ENCODE measurements at places on chromosomes 1 and 21.
A peak's percentile ranks its signal among the peaks of the same experiment; 100 is the strongest.

DNA sequence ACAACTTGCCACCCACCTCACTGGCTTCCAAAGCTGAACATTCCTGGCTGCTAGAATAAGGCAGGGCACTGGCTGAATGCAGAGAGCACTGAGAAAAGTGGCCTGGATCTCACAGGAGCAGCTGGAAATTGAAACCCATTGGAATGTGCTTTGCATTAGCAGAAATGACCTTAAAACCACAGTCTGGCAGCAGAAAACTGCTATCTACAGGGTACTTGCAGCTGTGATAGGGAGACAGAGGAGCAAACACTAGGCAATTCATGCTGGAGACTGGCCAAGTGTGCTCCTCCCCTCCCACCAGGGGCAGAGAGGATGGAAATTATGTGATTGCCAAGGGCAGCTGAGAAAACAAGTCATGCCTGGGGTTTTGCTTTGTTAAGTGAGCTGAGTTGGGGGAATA, 47.2 kb downstream of the HSD3B1 start:
- no peak for DNase-seq

DNA sequence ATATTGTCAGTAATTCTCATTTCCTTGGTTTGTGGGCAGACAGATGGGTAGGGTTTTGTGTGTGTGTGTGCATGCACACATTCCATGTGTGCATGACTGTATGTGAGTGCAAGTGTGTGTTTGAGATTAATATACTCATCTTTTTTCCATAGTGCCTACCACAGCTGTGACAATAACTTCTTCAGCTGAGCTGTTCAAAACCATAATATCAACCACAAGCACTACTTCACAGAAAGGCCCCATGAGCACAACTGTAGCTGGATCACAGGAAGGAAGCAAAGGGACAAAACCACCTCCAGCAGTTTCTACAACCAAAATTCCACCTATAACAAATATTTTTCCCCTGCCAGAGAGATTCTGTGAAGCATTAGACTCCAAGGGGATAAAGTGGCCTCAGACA, 149.3 kb downstream of the ADGRL2 start:
- no peak for DNase-seq

- DNase-seq, result no peak
Observed at GRCh38 chr1:65458730-65459396, 38.4 kb downstream of the LEPR start.

DNA sequence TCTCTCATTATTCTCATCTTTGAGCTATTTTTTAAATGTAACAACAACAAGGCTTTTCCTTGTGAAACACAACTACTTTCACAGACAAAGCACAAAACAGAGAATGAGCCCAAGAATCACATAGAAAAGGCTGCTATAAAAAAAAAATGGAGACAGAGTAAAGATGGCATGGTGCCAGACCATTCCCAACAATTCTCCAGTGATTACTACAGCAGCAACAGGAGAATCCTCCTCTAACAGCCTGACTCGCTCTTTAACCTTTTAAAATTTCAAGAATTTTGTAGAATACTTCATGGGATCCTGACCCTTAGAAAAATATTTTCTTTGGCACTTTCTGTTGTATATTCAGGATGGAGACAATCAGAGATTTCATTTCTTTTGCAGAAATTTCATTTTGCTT, 3.8 kb upstream of the BCAS2 start:
- DNase-seq, result no peak

- no peak for DNase-seq
Observed at GRCh38 chr1:62352387-62352786, 33.2 kb upstream of the KANK4 start.

DNA sequence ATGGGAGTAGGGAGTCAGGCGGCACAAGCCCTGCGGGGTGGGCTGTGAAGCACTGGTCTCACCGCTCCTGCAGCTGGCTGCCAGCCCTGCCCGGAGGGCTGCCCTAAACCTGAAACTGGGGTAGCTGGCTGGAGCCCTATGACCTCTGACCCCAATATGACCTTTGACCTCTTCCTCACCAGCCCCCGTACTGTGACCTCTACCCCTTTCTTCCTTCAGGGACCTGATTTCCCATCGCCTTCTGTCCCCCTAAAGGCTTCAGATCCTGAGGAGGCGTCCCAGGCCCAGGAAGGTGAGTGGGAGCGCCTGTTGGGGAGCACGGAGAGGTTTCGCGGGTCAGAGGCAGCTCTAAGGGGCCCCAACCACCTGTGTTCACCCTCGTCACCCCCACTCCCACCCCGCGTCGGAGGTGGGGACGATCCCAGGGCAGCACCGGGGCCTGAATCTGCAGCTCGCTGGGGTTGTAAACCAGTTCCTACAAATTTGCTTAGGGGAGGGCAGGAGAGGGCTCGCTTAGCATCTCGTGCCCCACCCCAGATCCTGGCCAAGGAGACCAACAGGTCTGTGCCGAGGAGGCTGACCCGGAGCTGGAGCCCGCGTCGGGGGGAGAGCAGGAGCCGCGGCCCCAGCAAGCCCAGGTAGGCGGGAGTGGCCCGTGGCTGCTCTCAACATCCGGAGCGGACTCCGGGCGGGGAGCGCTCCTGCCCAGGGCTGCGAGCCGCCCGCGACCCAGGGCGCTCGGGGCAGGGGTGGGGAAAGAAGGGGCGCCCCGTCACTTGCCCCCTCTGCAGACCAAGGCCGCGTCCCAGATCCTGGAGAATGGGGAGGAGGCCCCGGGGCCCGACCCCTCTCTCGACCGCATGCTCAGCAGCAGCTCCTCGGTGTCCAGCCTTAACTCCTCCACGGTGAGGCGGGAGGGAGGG, 7.3 kb downstream of the SYTL1 start:
- DNase-seq, result no peak

GRCh38 chr1:161710560-161710959, 3.5 kb downstream of the FCRLA start:
- DNase-seq, result no peak

GRCh38 chr21:14922980-14923379, 141.8 kb downstream of the NRIP1 start:
- DNase-seq, result no peak

DNA sequence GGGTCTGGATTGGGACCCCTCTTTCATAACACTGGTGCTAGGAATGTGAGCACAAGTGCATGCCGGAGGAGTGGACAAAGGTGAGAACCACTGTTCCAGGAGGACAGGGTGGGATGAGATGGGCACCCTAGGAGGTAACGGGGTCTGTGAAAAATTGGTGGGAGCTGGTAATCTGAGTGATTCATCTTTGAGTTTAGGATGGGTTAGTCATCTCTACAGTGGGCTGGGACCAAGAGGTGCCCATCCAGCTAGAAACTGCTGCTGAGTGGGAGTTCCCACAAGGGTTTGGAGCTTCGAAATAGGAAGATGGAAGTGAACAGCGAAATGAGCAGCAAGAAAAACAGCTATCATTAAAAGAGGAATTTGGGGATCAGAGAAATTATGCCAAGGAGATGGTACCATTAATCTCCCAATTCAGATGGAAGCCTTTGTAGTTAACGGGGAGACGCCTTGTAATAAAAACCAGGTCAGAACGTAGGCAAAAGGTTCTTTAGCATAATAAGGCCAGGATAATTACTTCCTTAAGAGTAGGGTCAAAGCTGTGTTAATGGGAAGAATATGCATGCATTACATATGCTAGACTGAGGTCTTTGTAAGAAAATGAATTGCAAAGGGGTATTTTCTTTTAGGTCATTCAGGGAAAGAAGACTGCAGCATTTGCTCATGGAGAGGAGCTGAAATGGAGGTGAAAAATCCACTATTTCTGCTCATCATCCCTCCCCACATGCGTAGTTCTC, 55.5 kb downstream of the OLFML3 start:
- no peak for DNase-seq

- DNase-seq, result no peak
Observed at GRCh38 chr1:230120921-230121381, 53.9 kb downstream of the GALNT2 start.

GRCh38 chr1:198556971-198557370, 16.5 kb upstream of the ATP6V1G3 start:
- DNase-seq, result no peak

- DNase-seq, result no peak
Observed at GRCh38 chr1:203264052-203264501, 34.6 kb upstream of the CHIT1 start.

GRCh38 chr1:156113282-156113950, 1.1 kb upstream of the LMNA start:
- no peak for DNase-seq

- peak; percentile 60 for DNase-seq
Observed at GRCh38 chr1:151311589-151312331, 15.5 kb downstream of the PI4KB start.

- no peak for DNase-seq
Observed at GRCh38 chr21:42350927-42351426, at the start of gene TFF2. Gene TFF2, minus strand, starts transcription at chr21:42350994. Its CDS starts 37 bp downstream, at chr21:42350957.

- DNase-seq, result no peak
Observed at GRCh38 chr1:3511856-3512255, 57.4 kb downstream of the ARHGEF16 start.

GRCh38 chr1:207172321-207172720, 68.3 kb downstream of the C4BPA start:
- no peak for DNase-seq

- DNase-seq, result peak; percentile 23
Observed at GRCh38 chr1:70353601-70354331, 756 bp downstream of the ANKRD13C start.

DNA sequence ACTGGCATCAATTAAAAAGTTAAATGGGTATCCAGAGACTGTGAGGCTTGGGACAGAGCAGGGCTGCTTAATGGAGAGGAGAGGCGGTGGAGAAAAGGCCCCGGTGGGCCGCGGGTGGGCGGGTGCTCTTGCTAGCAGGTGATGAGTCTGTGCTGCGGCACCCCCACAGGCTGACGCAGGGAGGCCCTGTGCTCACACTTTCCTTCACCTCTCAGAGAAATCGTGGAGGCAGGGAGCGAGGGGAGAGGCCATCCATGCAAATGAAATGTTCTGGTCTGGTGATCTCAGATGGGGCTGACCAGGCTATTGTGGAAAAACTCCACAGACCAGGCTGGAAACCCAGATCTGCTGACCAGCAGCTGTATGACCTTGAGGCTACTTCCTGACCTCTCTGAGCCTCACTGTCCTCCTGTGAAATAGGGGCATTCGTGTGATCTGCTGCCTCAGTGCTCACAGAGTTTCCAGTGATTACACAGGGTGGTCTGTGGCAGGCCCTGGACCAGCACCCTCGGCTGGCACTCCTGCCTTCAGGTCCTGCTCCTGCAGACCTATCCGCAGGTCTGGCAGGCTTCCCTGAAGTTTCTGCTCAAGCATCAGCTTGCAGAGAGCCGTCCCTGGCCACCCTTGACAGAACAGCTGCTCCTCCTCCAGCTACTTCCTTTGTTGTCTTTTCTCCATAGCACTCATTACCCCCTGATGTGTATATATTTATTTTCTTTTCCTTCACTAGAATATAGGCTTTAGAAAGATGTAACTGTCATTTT, 89.2 kb downstream of the BEND5 start:
- DNase-seq, result no peak

DNA sequence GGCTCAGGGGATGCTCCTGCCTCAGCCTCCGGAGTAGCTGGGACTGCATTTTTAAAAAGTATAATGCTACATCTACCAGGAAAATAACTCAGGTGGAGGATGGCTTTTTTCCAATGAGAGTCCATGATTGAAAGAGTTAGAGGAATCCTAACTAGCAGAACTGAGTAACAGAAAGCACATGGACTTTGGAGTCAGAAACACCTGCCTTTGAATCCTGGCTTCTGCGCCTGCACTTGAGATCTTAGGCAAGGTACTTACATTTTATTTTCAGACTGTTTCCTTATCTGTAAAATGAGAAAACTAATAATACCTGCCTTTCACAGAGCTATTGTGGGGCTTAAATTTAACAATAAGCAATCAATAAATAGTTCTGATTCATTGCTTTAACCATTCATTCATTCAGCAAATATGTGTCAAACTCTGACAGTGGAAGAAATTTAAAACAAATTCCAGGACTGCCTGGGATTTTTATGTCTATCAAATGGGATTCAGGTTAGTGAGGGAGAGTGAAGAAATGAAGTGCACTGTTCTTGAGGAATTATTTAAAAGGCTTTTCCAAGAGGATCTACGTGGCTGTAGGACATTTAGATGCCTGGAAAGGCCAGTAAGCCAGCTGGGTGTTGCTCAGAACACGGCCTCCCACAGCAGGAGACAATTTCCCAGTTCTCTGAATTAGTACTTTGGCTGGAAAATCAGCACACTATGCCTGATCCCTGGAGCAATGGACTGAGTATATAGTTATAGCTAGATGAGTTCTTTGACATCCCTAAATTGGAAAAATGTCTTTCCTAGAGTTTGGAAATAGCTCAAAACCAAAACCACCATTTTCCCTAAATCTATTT, 12.8 kb upstream of the LBR start:
- DNase-seq, result no peak

DNA sequence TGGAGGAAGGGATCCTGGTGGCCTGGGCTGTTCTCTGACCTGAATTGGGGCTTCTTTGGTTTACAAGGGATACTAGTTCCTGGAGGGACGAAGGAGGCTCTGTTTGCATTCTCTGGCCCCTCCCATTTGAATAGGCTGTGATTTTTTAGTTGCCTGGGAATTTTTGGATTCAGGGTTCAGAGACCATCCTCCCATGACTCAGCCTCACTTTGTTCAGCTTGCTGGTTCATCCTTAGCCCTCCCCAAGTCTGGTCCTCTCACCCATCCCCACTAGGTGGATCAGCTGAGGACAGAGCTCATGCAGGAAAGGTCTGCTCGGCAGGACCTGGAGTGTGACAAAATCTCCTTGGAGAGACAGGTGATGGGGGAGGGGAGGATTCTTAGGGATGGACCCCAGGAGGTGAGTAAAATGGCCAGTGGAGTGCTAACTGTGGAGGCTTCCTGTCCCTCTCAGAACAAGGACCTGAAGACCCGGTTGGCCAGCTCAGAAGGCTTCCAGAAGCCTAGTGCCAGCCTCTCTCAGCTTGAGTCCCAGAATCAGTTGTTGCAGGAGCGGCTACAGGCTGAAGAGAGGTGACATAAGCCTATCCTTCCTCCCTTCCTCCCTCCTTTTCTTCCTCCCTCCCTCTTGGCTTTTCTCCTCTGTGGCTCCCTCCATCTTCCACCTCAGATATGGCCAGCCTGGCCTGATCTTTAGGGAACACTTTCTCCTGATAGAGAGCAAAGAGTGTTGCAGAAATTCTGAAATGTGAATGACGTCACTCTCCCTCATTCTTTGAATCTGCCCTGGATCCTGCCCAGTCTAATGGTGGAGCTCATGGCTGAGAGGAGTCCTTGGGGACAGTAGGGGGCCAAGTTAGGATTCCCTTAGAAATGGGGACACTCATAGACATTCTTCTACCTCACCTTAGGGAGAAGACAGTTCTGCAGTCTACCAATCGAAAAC, 4.5 kb upstream of the TUFT1 start:
- DNase-seq, result no peak

GRCh38 chr1:209400351-209401220, 182.9 kb upstream of the CAMK1G start:
- DNase-seq, result no peak

GRCh38 chr1:32998064-32998463, 33.5 kb upstream of the RNF19B start:
- no peak for DNase-seq

Data from stimulated activated CD8-positive, alpha-beta memory T cell treated with anti-CD3 and anti-CD28 coated beads, Interleukin-2, amount 100 ng/mL, for 48 hours (primary cell).